ENCODE measurements at places on chromosomes 7 and 10. TPM values are rescaled to one million over a fixed set of nuclear protein-coding genes. Genes with fewer than 3 reads are reported as not detected.

Gene RPEL1
- total RNA-seq, result not detected

Gene PGAM2
- 9.7 TPM for total RNA-seq

Gene NME8
- total RNA-seq, result not detected

Gene TDRD1
- 16.0 TPM for total RNA-seq

Gene SPOCK2
- 163 TPM for total RNA-seq

Gene CTBP2
- 89.7 TPM for total RNA-seq

Gene AZGP1
- total RNA-seq, result 4,716 TPM

Gene ANKRD2
- total RNA-seq, result not detected

DNA sequence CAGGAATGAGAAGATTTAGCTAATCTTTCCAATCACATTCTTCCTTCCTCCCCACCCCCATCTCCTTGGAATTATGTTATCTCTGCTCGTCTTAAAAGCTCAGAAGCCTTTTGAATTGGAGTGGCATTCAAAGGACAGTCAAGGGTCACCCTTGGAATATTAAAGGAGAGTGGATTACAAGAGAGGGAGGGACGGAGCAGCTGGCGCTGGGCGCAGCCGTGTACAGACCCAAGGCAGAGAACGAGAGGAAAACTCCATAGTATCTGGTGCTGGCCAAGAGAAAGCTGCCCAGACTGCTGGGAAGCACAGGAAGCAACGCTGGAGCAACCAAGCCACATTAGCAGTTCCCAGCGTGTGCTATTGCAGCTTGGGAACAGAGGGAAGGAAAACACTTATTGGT, 95.7 kb downstream of the POU6F2 start:
- H3K4me3 ChIP-seq, result no peak overlapping the region
- DNase-seq, result peak; percentile 10
- no peaks in the 10 kb centered on the region for H3K36me3 ChIP-seq
- no peak overlapping the region for H3K27ac ChIP-seq
- peaks cover under 1% of the 10 kb centered on the region for H3K27me3 ChIP-seq

DNA sequence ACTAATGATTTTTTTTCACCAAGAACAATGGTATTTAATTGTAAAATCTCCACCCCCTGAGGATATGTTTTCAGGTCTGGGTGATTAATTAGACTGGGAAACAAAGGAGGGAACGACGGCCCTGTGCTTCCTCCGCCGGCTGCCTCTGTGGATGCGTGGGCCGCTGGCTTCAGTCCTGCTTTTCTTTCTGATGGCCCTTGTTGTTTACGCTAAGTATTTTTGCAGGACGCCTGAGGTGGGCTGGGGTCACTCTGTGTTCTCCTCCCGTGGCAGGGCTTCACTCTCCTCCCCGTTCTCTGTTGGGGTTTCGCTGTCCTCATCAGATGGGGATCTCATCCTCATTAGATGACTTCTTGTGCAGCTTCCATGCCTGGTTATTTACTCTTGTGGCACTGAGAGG, 5.2 kb upstream of the ACBD5 start:
- no peaks in the 10 kb centered on the region for H3K36me3 ChIP-seq
- H3K4me3 ChIP-seq, result no peak overlapping the region
- no peak for DNase-seq

DNA sequence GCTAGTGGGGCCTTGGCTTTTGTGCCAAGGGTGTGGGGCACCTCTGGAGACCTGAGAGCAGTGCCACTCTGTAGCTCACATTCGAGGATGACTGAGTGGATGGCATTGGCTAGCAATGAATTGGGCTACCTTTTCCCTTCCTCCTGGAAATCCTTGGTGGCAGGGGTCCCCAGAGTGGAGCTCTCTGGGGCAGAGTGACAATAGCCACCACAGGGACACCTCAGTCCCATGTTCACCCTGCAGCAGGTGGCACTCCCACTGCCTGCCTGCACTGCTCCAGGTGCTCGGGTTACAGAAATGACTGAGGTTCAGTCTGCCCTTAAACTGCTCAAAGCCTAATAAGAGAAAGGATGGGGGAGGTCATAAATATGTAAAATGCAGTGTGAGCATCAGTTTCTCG, 17.8 kb downstream of the BTBD16 start:
- DNase-seq, result no peak
- no peaks in the 10 kb centered on the region for H3K36me3 ChIP-seq
- no peaks in the 10 kb centered on the region for H3K4me1 ChIP-seq

DNA sequence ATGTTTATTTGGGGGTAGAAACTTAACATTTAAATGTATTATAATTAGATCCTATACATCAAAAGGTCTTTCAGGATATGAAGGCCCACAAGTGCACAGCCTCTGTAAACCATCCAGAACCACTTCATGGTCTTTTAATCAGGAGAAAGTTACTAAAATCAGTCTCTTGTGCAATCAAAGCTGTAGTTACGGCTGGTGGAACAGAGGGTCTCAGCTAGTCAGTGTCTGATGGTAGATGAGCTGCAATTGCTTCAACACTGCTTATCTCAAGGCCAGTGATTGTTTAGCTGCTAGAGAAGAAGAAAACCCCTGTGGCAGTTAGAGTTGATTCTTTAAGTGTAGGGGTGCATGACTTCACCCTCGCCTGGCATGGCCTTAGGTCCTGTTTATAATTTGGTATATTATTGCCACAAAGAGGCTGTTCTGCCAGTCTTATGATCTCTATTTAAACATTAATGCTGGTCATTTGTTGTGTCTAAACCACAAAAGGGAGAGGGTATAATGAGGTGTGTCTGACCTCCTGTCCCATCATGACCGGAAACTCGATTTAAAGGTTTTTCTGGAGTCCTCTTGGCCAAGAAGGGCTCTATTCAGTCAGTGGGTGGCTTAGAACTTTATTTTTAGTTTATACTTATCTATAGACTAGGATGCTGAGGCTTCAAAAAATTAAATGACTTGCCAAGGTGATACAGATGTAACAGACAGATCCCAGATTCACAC, 21.3 kb downstream of the MSRB2 start:
- H3K27ac ChIP-seq, result no peak overlapping the region
- no peaks in the 10 kb centered on the region for H3K4me1 ChIP-seq
- no peak overlapping the region for H3K4me3 ChIP-seq

- no peaks in the 10 kb centered on the region for H3K27me3 ChIP-seq
- DNase-seq, result no peak
- no peak overlapping the region for H3K4me3 ChIP-seq
- no peak overlapping the region for H3K27ac ChIP-seq
- H3K4me1 ChIP-seq, result no peaks in the 10 kb centered on the region
Measured at GRCh38 chr10:31606841-31607240, 287.8 kb downstream of the ZEB1 start.

GRCh38 chr7:25392588-25393338, 164.5 kb upstream of the NPVF start:
- no peak overlapping the region for H3K4me3 ChIP-seq
- peaks cover 4% of the 10 kb centered on the region for H3K4me1 ChIP-seq
- no peak overlapping the region for H3K27ac ChIP-seq
- no peaks in the 10 kb centered on the region for H3K36me3 ChIP-seq
- no peaks in the 10 kb centered on the region for H3K27me3 ChIP-seq

DNA sequence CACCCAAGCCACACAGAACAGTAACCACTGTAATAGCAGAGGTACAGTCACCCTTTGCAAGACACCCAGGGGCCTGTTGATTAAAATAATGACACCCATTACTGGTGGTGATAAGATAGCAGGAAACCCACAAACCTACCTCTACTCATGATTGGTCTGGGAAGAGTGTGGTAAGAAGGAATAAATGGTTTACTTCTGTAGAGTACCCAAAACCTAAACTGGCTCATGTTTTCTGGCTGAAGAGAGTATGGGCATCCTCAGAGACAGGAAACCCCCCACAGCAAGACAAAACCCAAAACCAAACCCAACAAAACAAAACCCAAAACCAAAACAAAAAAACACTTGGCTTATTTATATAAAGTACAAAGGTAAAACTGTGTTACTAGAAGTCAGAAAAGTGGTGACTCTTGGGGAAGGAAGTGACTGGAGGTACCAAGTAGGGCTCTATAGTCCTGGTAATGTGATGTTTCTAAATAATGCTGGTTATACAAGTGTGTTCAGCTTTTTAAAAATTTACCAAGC, 15.5 kb upstream of the DNAJB12 start:
- H3K27me3 ChIP-seq, result no peaks in the 10 kb centered on the region
- H3K4me1 ChIP-seq, result no peaks in the 10 kb centered on the region
- no peak overlapping the region for H3K27ac ChIP-seq
- DNase-seq, result no peak
- no peaks in the 10 kb centered on the region for H3K36me3 ChIP-seq

DNA sequence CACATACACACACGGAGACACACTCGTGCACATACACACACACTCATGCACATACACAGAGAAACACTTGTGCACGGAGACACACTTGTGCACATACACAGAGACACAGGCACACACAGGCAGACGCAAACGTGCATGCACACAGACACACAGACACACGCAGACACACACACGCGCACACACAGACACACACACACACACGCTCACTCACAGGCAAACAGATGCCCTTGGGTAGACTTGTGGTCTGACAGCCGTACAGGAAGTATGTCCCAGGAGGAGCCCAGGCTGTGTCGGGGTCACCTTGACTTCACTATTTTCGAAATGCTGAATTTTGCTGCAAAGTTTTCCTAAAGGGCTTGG, 538.0 kb downstream of the DNAJB6 start:
- H3K4me3 ChIP-seq, result no peak overlapping the region
- H3K4me1 ChIP-seq, result no peaks in the 10 kb centered on the region
- no peaks in the 10 kb centered on the region for H3K36me3 ChIP-seq
- H3K27me3 ChIP-seq, result no peaks in the 10 kb centered on the region

DNA sequence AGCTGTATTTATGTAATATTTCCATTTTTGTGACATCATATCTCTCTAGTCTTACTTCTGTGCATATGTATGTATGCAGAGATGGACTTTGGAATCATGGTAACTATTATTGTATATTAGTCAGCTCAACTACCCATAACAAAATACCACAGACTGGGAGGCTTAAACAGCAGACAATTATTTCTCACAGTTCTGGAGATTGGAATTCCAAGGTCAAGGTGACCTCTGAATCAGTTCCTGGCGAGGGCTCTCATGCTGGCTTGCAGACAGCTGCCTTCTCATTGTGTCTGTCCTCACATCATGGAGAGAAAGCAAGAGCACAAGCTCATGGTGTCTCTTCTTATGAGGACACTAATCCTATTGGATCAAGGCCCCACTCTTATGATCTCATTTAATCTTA, 79.1 kb downstream of the RAMP3 start:
- H3K4me1 ChIP-seq, result no peaks in the 10 kb centered on the region
- H3K4me3 ChIP-seq, result no peak overlapping the region
- DNase-seq, result no peak
- H3K27ac ChIP-seq, result no peak overlapping the region

GRCh38 chr10:86472061-86472460, 49.5 kb downstream of the WAPL start:
- no peaks in the 10 kb centered on the region for H3K36me3 ChIP-seq
- H3K4me1 ChIP-seq, result no peaks in the 10 kb centered on the region
- DNase-seq, result no peak
- H3K27ac ChIP-seq, result no peak overlapping the region

DNA sequence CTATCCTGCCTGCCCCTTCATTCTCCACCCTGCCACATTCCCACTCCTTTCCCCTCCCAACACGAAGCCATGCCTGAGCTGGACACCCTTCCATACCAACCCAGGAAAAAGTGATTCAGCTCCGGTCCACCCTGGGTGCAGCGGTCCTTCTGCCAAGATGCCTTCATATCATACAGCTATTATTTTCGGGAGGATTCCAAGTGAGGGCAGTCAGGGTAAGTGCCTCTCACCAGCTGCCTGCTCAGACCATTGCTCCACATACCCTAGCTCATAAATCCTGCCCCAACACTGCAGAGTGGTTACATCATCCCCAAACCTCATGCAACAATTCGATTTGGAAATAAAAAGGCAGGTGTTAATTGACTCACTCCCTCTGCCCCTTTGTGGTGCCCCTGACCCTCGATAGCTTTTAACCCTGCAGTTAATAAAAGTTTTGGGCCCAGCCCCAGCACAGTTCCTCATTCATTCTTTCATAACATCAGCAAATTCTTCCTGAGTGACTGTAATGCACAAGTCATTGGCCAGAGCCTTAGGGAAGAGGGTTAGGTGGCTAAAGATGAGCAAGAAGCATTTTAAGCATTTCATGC, 42.6 kb downstream of the ZNF503 start:
- no peaks in the 10 kb centered on the region for H3K36me3 ChIP-seq
- H3K4me3 ChIP-seq, result no peak overlapping the region
- H3K27ac ChIP-seq, result no peak overlapping the region
- no peaks in the 10 kb centered on the region for H3K4me1 ChIP-seq
- no peaks in the 10 kb centered on the region for H3K27me3 ChIP-seq
- DNase-seq, result no peak

- no peaks in the 10 kb centered on the region for H3K27me3 ChIP-seq
- H3K4me1 ChIP-seq, result no peaks in the 10 kb centered on the region
- no peaks in the 10 kb centered on the region for H3K36me3 ChIP-seq
- H3K4me3 ChIP-seq, result no peak overlapping the region
- no peak for DNase-seq
- no peak overlapping the region for H3K27ac ChIP-seq
Measured at GRCh38 chr7:149229526-149229925, 9.9 kb upstream of the ZNF212 start.

DNA sequence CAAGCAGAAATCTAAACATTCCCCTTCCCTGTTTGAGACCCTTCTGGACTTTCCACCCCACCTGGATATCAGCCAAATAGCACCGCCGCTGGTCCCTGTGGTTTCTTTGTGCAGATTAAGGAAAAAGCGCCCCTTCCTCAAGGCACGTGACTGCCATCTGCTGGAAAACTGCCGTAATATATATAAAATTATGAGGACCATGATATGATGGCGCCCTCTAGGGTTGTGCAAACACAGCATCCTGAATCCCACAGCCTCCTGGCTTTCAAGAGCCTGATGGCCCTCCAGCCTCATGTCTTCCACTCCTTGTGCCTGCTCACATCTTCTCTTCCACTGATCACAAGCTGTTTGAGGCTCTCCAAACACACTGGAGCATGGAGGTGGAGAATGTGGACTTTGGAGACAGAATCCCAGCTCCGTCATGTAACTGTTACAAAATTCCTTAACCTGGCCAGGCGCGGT, 121.3 kb downstream of the MYL10 start:
- no peak overlapping the region for H3K4me3 ChIP-seq
- no peaks in the 10 kb centered on the region for H3K4me1 ChIP-seq
- H3K36me3 ChIP-seq, result no peaks in the 10 kb centered on the region
- H3K27ac ChIP-seq, result no peak overlapping the region
- no peaks in the 10 kb centered on the region for H3K27me3 ChIP-seq
- DNase-seq, result peak; percentile 40

DNA sequence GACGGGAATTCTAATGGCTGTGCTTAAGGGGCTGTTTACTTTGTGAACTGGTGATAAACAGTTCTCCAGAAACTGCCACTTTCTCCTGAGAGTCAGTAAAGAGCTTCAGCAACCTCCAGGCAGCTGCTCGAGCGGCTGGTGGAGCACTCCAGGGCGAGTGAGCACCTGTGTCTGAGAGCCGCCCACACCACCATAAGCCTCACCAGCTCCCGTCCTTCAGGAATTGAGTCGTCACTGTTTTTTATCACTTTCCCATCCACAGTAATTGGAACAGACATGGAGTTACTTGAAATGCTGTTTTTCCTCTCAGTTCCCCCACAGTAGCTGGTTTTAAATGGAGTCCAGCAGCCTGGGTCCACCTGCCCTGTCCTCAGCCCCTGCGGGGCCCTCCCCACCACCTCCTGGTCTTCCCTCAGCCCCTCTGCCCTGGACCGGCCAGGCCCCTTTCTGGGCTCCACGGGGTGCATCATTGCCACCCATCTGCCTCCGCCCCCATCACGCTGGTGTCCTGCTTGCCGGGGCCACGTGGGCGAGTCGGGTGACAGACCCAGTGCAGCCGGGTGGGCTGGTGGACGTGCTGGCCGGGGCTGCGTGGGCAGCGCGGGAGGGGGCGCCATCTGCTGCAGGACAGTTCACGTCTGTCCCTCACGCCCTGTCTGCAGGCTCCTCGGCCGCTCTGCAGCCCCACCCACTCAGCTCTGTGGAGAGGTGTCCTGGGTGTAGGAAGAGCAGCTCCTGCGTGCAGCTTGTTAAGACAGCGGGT, 56.0 kb downstream of the NKX6-2 start:
- no peak for DNase-seq
- H3K4me3 ChIP-seq, result no peak overlapping the region
- H3K36me3 ChIP-seq, result no peaks in the 10 kb centered on the region
- no peak overlapping the region for H3K27ac ChIP-seq
- H3K4me1 ChIP-seq, result no peaks in the 10 kb centered on the region
- no peaks in the 10 kb centered on the region for H3K27me3 ChIP-seq

Measured in prostate gland (tissue), 2 donors.